ENCODE measurements at places on chromosomes 5 and 9.

- DNase-seq, result no peak
Observed at GRCh38 chr5:16975950-16976624, 40.0 kb upstream of the MYO10 start.

DNA sequence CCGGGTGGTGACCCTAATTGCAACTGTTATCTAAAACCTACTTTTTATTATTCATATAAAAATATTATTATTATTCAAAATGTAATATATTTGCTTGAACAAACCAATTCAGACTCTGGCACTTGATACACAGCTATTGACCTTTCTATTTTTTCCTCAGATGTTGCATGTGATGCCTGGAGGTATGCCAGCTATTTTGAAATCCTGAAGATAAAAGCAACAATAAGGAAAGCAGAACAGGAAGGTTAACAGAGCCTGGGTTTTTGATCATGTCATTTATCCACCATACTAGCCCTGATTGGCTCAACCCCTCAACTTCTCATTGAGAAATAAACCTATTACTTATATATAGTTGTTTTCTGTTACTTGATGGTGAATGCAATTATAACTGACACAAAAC is 340.9 kb upstream of the KIF2A start:
- no peak for DNase-seq

DNA sequence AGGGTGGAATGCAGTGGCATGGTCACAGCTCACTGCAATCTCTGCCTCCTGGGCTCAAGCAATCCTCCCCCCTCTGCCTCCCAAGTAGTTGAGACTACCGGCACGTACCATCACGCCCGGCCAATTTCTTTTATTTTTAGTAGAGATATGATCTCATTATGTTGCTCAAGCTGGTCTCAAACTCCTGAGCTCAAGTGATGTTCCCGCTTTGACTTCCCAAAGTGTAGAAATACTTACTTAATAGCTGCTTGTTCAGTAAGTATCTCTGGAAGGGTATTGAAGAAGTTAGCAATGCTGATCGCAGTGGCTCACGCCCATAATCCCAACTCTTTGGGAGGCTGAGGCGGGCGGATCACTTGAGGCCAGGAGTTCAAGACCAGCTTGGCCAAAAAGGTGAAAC is 35.7 kb upstream of the PLIN2 start:
- DNase-seq, result no peak

- DNase-seq, result no peak
Observed at GRCh38 chr5:143515829-143516228, 112.3 kb upstream of the NR3C1 start.

DNA sequence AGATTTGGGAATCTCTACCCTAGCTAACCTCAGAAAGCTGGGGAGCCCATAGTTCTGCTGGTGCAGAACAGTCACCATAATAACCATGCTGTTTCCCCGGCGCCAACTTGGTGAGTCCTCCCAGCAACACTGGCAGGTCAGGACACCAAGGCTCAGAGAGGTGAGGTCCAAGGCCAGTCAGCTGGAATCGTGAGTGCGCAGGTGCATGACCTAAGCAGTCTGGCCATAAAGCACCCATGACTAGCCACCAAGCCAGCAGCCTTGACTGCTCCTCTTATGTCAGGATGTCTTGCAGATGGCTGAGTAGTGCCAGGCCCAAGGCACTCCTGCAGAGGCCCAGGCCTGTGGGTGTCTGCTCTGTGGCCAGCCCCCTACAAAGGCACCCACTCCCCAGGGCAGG is 2.6 kb downstream of the RNF44 start:
- no peak for DNase-seq

- DNase-seq, result no peak
Observed at GRCh38 chr9:34145165-34145564, 18.7 kb upstream of the DCAF12 start.

GRCh38 chr5:25892211-25892610 is 1146.2 kb downstream of the CDH9 start:
- no peak for DNase-seq

DNA sequence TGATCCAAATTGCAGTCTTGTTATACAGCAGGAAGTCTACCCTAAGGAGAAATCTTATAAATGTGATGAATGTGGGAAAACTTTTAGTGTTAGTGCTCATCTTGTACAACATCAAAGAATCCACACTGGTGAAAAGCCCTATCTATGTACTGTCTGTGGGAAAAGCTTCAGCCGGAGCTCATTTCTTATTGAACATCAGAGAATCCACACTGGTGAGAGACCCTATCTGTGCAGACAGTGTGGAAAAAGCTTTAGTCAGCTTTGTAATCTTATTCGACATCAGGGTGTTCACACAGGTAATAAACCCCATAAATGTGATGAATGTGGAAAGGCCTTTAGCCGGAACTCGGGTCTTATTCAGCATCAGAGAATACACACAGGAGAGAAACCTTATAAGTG is 10.4 kb downstream of the ZNF189 start:
- DNase-seq, result no peak

- DNase-seq, result no peak
Observed at GRCh38 chr5:56414066-56414465, 180.9 kb upstream of the ANKRD55 start.

GRCh38 chr5:142012186-142012785 is 541 bp downstream of the GNPDA1 start:
- no peak for DNase-seq

GRCh38 chr9:91159664-91160121 is 202.0 kb downstream of the AUH start:
- DNase-seq, result no peak

DNA sequence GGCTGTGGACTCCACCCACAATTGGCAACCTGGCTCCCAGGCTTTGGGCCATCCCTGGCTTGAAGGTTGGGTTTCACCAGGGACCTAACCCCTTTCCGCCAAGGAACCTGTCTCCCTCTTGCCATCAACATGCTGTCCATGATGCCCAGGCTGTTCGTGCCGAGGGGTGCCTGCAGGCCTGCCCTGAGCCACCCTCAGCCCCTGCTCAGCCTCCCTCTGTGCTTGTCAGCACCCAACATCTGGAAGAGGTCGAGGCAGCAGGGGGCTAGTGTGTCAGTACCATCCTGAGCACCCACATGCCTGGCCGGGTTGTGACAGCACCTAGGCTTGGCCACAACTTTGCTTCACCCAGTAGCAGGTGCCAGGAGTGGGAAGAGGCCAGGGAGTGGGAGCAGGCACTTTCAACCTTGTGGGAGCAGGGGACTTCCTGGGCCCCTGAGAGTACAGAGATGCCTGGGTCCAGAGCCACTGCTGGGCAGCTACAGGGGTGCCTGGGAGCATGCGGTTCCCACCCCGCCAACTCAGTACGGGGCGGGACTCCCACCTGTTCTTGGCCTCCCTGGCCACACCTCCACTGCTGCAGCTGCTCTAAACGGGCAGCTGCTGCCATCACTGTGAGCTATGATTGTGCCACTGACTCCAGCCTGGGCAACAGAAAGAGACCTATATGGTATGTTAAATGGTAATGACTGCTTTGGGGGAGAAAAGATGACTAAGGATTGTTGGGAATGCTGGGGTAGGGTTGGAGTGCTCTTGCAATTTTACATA is 6.3 kb downstream of the PDCD1LG2 start:
- DNase-seq, result no peak

- no peak for DNase-seq
Observed at GRCh38 chr9:96344458-96345180, 38.9 kb downstream of the SLC35D2 start.

DNA sequence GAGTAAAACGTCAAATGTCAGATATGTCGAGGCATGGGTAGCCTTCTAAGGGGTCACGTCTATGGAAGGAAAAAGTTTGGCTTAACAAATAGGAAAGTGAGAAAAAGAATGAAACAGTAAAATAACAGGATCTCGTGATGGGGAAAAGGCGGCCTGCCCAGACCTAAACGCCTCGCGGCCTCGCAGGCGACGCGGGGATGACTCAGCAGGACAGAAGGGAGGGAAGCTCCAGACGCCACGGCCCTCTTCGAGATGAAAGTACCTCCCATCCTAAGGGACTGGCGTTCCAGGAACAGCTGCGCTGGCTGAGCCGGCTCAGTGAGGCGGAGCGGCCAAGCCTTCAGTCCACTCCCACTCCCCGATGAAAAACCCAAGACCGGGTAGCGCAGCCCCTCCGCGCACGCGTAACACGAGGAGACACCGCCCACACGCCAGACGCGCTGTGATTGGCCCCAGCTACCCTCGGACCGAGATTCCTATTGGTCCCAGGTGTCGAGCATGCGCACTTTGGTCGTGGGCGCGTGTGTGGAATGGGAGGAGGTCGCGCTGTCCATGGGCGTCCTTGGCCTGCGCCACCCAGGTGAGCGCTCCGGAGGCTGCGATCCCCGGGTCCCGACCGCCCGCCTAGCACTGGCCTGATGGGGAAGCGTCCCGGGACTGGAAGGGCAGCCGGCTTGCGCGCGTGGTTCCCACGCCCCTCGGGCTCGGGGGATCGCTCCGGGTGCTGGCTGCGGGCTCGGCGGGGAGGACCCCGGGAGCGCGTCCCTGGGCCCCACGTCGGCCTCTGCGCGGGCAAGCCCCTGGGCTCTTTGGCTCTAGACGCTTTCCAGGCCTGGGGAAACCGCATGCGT is 588.5 kb downstream of the MTRR start:
- DNase-seq, result peak; percentile 96

GRCh38 chr5:76582230-76583162 is 40.7 kb downstream of the F2RL2 start:
- DNase-seq, result no peak

GRCh38 chr5:133389066-133389590 is 223.2 kb downstream of the FSTL4 start:
- no peak for DNase-seq

DNA sequence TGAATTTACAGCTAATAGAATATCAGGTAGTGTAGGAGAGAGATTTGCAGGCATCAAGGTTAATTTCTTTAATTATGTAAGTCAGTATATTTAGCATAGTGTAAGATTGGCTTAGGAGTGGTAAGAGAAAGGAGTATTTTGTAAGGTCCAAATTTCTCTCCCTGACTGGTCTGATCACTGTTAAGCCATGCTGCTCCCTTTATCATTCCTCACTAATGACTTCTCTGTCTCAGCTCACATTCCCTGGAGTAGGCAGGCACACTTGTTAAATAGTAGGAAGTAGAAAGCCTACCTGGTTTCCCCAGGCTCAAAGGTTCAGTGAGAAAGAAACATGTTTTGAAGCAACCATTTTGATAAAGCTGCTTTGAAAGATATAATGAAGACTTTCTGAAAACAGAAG is 90.7 kb downstream of the SMIM15 start:
- no peak for DNase-seq

DNA sequence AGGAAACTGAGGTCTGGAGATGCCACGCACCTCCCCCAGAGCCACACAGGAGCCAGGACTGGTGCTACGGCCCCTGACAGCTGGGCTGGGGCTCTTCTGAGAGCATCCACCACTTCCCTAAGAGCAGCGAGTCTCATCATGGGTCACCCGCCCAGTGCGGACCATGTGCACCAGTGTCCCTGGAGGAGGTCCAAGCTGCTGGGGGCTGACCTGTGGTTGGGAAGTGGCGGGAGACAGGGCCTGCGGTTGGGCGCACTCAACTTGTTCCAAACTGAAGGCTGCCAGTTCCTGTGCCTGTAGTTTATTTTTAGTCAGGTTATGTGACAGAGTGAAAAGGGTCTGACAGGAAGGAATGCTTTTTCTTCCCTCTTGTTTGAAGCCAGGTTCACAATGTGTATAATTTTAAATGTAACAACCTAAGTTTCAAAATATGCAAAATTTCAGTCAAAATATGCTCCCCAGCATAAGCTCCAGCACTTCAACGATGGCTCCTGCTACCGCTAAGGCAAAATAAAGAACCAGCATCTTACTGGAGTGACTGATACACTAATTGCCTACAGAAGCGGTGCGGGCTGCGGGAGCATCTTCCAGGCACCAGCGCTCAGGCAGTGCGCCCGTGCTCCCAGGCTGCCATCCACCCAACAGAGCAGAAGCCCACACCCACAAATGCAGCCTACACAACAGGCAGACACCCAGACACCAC is 14.8 kb downstream of the BARHL1 start:
- DNase-seq, result no peak

GRCh38 chr9:16272776-16273175 is 597.7 kb downstream of the BNC2 start:
- no peak for DNase-seq

- DNase-seq, result no peak
Observed at GRCh38 chr5:119079318-119079921, 8.5 kb downstream of the DMXL1 start.

DNA sequence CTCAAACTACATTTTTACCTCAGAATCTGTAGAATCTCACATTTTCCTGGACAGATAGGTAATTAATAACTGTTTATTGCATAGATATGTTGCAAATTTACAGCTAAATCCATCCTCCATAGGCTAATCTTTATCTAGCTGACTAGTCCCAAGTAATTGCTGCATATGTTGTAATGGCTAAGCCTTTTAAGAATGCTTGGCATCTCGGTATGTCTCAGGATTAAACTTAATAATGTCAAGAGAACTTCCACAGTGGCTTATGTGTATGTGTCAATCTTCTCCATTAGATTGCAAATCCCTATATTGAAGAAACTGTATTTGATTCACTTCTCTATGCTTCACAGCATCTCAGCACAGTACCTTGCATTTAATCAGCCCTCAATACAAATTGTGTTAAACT is 131.9 kb downstream of the PRDM9 start:
- DNase-seq, result no peak

GRCh38 chr9:9614607-9615006 is 998.2 kb downstream of the PTPRD start:
- DNase-seq, result no peak

DNA sequence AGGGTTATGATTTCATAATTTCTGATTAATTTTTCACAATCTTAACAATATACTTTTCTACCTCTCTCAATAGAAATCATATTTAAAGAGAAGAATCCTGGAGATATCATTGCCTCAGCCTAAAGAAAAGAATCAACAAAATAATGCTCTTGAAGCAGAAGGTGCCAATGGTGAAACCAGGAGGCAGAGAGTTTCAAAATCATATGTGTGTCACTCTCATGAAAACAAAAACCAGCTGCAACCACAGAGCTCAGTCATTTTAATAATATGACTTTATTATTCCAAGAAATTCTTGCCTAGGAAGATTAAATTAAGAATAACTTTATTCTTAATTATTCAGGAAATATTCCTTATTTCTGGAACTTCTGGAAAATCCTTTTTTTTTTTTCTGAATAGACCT is 266.8 kb upstream of the ACTBL2 start:
- no peak for DNase-seq

GRCh38 chr9:135696446-135696845 is 2.8 kb downstream of the SOHLH1 start:
- no peak for DNase-seq

DNA sequence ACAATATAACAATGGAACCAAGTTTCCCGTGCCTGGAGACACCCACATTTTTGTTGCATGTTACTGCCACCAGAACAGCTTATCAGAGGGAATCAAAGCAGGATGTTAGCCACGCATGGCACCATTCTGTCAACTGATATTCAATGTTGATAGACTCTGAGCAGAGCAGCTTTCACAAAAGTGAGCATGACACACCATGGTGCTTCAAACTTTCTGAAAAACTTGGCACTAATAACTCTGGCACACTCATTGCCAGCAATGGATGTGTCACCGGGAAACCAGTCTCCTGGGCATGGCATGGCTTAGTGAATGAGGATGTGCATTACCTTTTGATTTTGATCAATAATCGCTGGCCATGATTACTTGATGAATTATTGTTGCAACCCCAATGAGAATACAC is 19.7 kb downstream of the NIPSNAP3B start:
- no peak for DNase-seq

GRCh38 chr5:78280261-78280660 is 14.2 kb downstream of the AP3B1 start:
- DNase-seq, result no peak

- no peak for DNase-seq
Observed at GRCh38 chr5:171137768-171138525, 171.1 kb upstream of the TLX3 start.

GRCh38 chr9:130731355-130731754 is 37.8 kb downstream of the EXOSC2 start:
- peak; percentile 24 for DNase-seq
